ENCODE measurements at places on chromosomes 2 and 18.

DNA sequence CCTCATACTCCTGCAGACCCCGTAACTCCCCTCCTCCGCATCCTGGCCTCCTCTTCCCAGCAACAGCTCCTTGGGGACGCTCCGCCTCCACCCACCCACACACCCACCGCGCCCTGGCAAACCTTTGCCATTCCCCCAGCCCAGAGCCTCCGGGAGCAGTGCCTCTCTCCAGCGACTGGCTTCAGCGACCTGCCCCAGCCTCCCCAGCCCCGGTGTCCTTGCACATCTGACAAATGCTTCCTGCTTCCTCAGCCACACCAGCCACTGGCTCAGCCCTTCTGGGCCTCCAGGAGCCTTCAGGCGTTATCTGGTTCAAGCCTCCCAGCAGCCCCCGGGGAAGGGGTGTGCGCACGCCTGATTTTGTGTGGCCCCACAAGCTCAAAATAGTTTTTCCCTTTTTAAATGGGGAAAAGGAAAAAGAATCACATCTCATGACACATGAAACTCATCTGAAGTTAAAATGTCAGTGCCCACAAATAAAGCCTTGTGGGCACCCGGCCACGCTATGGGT lies 14.2 kb downstream of the ESPNL start:
- no peak for DNase-seq

GRCh38 chr2:181441670-181442069 lies 15.5 kb upstream of the ITGA4 start:
- DNase-seq = no peak

- DNase-seq = no peak
Measured at GRCh38 chr2:234747833-234748559, 203.8 kb upstream of the SH3BP4 start.

- peak; percentile 8 for DNase-seq
Measured at GRCh38 chr2:222943820-222944219, 83.0 kb downstream of the ACSL3 start.

- DNase-seq = no peak
Measured at GRCh38 chr2:101267671-101268656, 15.3 kb downstream of the CNOT11 start.

DNA sequence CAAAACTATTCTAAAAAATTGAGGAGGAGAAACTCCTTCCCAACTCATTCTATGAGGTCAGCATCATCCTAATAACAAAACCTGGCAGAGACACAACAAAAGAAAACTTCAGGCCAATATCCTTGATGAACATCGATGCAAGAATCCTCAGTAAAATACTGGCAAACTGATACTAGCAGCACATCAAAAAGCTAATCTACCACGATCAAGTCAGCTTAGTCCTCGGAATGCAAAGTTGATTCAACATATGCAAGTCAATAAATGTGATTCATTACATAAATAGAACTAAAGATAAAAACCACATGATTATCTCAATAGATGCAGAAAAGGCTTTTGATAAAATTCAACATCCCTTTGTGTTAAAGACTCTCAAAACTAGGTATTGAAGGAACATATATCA lies 63.1 kb downstream of the EHBP1 start:
- no peak for DNase-seq

DNA sequence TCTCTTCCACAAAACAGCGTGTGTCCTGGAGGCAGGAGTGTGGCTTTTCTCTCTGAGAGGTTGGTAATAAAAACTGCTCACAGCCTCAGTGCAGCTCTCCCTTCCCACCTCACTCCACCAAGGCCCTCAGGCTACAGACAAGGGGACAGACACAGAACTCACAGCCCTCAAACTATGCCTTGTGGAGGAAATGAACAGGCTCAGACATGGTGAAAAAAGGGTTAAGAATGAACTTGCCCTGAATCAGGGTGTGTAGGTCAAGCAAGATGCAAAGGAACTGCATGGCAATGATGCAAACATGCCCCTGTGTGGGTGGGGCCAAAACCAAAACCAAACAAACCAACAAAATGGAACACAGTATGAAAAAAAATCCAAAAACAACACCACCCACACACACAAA lies 125.8 kb downstream of the GALNT14 start:
- DNase-seq = no peak

DNA sequence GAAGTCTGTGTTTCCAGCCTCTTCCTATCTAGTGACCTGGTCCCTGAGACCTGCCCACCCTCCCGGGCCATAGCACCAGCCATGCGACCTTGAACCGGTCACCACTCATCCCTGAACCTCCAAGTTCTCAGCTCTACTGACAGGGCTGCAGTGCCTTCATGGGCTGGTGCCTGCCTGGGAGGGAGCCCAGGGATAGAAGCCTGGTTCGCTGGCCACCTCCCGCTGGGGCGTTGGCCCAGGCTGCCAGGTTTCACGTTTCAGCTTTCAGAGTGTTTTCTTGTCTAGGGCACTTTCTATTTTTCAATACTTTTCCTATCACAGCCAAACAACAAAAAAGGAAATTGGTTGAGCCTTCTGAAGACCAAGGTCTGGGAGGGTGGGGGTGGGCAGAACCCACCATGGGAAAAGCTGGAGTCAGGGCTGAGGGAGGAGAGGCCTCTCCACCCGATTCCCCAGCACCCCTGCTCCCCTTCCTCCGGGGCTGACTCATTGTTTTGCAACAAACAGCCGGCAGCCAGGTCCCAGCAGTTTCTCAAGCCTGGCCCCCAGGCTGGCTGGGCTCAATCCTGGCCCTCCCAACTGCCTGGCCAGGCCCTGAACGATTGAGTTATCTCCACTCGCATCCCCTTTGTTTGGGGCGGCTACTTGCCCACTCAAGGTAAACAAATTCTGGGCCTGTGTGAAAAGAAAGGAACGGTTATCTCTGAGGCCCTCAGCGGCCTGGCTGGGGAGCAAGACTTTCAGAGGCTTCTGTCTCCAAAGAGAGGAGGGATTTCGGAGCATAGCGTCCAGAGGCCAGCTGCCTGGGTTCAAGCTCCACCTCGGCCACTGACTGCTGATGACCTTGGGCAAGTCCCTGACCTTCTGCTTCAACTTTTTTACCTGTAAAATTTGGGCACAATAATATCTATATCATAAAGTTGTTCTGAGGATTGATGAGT lies 47.5 kb downstream of the ZFP36L2 start:
- no peak for DNase-seq

DNA sequence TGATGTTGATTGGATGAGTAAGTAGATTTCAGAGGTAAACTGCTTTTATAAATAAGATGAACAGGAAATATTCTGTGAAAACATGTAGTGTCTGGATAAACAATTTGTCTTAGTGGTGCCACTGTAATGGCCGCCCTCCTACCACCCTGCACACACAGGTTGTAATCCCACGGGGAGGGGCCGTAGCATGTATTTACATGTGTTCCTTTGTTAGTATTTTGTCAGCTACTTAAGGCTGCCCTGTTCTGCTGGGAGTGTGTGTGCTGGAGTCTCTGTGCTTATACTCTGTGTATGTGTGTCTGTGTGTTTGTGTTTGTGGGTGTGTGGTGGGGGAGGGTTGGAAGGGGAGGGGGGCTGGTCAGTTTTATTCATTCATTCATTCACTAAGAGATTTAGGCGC lies 5.1 kb downstream of the TSHZ1 start:
- DNase-seq = no peak

- DNase-seq = no peak
Measured at GRCh38 chr2:133571249-133571648, 3.0 kb upstream of the NCKAP5 start.

DNA sequence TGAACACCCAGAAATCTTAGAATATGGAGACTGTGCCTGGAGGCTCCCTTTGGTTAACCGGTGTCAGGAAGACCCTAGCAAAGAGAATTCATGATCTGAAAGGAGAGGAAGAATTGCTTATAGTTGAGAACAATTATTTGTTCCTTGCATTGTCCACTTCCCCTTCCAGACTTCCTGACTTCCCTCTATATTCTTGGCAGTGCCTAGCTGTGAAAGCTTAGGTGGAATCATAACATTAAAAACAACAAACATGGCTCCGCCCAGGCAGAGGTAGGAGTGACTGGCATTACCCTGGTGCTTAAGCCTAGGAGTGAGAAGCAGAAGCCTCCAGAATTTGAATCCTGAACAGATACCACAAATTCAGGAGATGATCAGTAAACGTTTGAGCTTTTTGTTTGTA lies 1.9 kb downstream of the TTL start:
- DNase-seq = no peak

DNA sequence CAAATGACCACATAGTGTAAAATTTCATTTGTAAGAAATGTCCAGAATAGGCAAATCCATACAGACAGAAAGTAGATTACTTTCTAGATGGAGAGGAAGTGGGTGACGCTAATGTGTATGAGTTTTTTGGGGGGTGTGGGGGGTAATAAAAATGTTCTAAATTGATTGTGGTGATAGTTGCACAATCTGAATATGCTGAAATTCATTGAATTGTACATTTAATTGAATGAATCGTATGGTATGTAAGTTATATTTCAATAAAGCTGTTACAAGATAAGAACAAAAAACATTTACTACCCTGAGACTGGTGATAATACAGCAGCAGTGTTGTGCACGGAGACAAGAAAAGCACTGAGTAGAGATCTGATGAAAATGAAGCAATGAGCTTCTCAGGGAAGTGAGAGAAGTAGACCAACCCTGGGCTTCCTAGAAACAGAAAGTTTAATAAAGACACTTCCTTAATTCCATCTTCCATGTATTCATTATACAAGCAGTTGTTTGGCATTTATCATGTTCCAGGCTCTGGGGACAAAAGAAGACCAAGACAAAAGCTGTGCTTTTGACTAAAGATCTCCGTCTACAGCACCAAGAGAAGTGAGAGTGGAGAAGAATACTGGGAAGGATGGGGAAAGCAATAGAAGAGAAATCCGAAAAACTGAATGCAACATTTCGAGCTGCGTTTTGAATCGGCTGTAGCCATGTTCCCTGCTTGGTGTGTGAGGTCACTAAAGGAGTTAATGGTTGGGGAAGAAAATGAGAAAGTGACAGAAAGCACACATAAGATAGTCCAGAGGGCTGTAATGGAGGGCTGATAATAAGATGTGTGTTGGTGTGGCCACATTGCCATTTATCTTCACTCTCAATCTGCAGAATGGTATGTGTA lies 1.8 kb upstream of the PDE11A start:
- no peak for DNase-seq

GRCh38 chr2:175251425-175252041 lies 70.0 kb upstream of the ATP5MC3 start:
- peak; percentile 12 for DNase-seq

DNA sequence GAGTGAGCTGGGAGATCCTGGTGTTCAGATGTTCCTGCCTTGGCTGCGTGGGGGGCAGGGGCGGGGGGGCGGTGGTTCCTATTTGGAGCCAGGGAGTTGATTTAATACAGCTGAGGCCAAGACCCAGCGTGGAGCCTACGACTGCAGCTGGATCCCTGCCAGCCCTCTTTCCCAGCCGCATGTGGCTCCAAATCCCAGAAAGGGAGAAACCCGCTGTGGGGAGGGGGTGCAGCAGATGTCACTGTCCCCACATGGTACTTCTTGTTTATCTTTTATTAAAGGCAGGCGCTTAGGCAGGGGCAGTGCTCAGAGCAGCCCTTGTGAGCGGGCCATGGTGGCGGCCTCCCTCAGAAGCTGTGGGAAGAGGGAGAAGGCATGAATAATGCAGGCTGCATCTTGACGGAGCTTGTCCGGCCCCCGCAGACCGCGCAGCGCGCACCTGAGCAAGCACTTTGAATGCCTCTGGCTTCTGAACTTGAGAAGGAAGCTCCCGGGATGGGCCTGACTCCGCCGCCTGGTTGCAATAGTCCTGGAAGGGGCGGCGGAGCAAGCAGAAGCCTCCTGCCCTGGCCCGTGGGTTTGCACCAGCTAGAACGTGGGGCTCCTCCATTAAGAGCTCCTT lies 112.1 kb downstream of the GLI2 start:
- no peak for DNase-seq

DNA sequence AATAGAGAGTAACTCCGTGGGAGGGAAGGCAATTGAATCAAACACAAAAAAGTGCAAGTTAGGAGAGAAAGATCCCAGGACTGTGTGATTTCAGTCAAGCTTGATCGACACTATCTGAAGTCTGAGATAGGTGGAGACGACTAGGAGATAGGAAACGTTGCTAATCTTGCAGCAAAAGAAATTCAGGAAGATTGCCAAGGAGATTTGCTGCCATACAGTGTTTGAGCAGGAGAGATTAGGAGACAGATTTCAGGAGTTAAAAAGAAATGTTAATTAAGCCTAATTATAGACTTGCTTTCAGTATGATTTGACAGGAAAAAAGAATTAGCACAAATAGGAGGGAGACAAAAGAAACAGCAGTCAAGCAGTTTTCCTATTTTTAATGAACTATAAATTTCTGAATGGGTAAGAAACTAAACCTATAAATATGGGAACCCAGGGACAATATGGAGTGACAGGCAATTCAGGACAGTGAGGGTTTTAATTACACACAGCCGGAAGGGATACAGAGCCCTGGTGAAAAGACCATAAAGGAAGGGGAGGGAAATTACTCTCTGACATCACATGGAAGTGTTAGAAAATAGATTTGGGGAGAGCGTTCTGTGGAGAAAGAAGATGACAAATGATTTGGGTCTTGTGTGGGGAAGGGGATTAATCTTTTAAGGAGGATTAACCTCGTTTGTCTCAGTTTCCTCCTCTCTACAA lies 72.6 kb downstream of the SUCLG1 start:
- no peak for DNase-seq

- DNase-seq = peak; percentile 79
Measured at GRCh38 chr2:241309684-241310117, 5.8 kb downstream of the HDLBP start.

DNA sequence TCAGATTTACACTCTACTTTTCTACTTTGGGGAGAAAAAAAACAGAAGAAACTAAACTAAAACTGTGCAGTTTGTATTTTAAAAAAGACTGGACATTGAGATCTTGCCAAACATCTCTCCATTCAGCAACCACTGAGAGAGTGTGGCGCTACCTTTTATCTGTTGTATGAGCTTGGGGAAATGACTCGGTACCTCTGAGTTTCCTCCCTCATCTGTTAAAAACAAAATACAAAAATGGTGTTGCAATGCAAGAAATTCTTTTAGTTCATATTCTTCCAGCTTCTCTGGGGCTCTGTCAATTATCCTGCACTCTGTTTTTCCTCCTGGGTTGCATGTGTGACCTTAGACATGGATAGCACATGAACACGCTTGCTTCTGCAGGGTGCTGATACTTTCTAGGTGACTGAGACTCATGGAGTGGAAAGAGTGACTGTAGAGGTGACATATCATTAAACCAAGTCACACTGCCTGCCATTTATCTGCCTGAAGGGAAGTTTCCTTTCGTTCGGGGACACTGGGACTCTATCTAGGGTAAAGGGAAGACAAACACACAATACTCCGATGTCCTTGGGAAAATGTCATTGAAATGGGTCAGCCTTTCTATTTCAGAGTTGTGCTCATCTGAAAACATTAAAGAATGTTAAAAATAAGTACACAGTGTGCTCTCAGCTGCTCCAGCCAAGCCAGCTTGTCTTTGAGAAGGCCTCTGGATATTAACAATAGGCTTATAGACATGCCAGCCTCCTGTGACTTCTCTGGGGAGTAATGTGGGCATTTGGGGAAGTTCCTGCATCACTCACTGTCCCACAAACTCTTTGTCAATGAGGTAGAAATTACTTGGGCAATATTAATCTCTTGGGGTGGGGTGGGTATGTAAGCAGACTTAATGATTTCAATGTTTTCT lies 91.4 kb downstream of the TRIB2 start:
- no peak for DNase-seq
